Osteoblast (primary cell): ENCODE measurements at places on chromosomes 11 and 22.

DNA sequence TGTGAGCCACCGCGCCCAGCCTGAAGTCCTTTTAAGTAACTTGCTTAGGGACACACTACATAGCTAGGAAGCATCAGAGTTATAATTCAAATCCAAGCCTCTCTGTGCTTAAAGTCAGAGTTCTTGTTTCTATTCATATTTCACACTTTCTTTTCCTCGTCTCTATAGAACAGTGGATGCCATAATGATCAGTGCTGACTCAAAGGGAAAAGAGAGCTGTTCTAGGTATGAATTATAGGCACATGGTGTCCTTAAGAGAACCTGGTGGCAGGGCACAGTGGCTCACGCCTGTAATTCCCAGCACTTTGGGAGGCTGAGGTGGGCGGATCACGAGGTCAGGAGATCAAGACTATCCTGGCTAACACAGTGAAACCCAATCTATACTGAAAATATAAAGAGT is 400.2 kb upstream of the DDI1 start:
- no peak for DNase-seq

DNA sequence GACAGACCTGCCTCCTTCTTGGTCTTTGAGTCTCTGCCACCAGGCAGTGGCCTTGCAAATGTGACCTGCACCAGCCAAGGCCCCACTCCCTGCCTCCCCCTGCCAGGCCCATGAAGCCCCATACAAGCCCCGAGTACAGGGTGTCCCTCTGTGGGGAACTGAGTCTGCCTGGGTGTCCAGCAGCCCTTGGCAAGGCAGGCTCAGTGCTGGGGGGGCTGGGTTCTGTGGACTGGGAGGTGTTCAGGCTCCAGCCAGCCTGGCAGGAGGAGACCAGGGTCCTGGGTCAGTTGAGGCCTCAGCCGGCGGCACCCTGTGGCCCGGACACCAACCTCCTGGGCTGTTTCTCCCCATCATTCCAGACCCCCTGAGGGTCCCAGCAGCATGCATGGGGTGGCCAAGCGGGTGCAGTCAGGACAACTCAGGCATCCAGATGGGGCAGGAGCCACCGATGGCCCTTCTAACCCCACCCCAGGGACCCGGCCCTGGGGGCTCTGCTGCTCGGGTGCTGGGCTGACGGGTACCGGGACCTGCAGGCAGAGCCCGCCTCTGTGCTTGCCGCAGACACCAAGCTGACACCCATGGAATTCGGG is 5.7 kb downstream of the MUC5AC start:
- peak; percentile 77 for DNase-seq

GRCh38 chr11:57357856-57358255 is 19.7 kb downstream of the P2RX3 start:
- no peak for DNase-seq

GRCh38 chr22:22507743-22508273 is 734 bp downstream of the ZNF280B start:
- peak; percentile 48 for DNase-seq

- DNase-seq: no peak
These were observed 142.7 kb upstream of the KIRREL3 start for GRCh38 chr11:127143251-127143650.

DNA sequence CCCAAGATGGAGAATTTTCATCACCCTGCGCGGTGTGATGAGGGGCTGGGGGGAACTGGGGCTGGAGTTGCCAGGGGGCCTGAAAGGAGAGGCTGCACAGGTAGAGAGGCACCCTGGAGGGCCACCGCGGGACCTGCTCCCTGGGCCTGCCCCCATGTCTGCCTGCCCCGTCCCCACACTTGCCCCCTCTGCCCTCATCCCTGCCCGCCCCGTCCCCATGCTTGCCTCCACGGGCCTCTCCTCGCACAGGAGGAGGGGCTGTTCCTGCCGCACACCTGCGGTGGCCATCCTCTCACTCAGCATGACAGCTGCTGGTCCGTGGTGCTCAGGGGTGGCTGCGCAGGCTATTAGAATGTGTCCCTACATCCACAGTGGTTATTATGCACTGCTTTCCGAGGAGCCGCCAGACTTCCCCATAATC is 43.5 kb downstream of the LINC01488 start:
- peak; percentile 32 for DNase-seq

- peak; percentile 56 for DNase-seq
These were observed at the start of gene VSIG10L2 for GRCh38 chr11:125945797-125946520. Gene VSIG10L2, plus strand, starts transcription at chr11:125946044. Its CDS starts 12 bp downstream, at chr11:125946056.

- peak; percentile 73 for DNase-seq
These were observed 59.1 kb downstream of the WNT11 start for GRCh38 chr11:76147106-76147740.

GRCh38 chr11:125376117-125376516 is 119.9 kb downstream of the FEZ1 start:
- peak; percentile 79 for DNase-seq
